ENCODE measurements at places on chromosomes 5 and 9.

DNA sequence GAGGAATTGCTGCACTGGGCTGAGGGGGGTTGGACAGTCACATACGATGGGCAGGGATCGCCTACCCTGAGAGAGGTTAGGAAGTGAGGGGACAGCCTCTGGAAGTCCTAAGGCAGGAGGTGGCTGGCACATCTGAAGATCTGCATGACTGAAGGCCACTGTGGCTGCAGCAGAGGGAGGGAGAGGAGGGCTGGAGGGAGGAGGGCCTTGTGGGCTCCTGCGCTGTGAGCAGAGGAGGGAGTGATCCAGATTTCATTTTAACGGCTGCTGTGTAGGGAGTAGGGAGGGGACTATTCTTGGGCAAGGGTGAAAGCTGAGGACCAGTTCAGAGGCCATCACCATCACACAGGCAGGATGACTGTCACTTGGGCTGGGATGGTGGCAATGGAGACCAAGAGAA is 7.1 kb downstream of the EIF4E1B start:
- no peak for DNase-seq

GRCh38 chr9:77183581-77183980 is 6.2 kb downstream of the VPS13A start:
- DNase-seq: no peak

- no peak for DNase-seq
Observed at GRCh38 chr5:163105456-163105855, 331.9 kb upstream of the CCNG1 start.

DNA sequence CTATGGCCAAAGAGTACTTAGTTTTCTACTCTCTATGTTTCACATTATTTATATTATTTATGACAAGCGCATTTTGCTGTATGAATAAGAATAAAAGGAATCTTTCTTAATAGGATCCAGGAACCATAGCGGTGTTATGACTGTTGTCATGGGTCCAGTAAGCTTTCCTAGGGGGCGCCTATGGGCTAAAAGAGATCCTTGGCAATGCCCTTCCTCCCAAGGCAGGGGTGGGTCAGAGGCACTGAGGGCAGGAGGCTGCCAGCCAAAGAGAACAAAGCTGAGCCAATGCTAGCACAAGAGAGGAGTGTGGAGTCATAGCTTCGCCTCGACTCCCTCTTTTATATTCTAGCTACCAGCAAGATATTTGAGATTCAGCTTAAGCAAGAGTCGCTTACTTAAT is 98.4 kb upstream of the GNAQ start:
- DNase-seq: no peak

DNA sequence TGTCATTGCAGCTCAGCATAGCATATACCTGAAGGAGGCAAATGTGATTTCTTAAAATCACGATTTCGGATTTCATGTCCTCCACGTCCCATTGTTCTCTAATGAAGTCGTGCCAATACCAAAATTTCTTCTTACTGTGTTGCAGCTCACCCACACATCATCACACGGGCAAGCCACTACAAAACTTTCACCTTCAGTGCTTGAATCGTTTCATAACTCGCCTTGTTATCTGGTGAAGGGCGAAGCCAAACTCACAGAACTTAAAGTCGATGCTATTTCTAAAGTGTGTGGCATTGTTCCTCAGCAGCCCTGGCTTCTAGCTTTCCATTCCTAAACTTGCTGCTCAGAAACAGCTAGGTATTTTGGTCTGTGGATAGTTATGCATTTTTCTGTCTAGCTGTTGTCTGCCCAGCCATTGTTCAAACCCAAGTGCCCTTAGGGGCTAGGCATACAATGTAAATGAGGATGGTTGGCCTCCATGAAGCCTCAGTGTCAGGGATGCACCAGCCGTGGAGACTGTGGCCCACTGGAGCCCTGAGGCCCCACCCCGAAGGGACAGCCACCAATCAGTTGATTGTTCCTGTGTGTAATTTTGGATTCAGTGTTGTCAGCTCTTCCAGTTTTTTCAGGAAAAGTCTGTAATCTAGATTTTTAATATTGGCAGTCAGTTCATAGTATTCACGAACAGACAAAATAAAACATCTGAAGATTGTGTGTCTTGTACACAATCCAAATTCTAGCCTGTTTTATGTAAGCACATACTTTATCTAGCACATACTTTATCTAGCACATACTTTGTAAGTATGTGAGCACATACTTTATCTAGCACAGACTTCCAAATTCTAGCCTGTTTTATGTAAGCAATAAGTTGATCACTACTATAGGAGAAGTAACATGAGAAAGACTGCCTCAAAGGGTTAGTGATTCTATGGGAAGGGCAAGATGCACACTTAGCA is 112.8 kb downstream of the DAPK1 start:
- DNase-seq: no peak

DNA sequence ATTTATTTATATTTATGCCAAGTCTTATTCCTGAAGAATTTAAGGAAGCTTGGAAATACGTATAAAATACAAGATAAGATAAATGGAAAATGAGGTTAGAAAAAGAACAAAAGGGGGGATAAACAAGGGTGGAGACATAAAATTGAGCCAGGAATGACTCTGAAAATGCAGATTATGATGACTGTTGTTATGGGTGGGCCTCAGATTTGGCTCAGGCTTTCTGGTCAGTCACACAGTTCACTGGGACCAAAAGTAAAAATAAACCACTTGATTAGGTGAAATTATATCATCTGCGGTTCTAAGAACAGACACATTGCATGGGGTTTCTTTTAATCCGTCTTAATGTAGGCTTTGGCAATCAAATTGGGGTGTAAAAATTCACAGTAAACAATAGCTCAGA is 51.0 kb downstream of the OR1J1 start:
- no peak for DNase-seq

GRCh38 chr9:112615584-112616266 is 102.2 kb downstream of the INIP start:
- DNase-seq: no peak

- DNase-seq: no peak
Observed at GRCh38 chr5:133399247-133399891, 213.0 kb downstream of the FSTL4 start.

DNA sequence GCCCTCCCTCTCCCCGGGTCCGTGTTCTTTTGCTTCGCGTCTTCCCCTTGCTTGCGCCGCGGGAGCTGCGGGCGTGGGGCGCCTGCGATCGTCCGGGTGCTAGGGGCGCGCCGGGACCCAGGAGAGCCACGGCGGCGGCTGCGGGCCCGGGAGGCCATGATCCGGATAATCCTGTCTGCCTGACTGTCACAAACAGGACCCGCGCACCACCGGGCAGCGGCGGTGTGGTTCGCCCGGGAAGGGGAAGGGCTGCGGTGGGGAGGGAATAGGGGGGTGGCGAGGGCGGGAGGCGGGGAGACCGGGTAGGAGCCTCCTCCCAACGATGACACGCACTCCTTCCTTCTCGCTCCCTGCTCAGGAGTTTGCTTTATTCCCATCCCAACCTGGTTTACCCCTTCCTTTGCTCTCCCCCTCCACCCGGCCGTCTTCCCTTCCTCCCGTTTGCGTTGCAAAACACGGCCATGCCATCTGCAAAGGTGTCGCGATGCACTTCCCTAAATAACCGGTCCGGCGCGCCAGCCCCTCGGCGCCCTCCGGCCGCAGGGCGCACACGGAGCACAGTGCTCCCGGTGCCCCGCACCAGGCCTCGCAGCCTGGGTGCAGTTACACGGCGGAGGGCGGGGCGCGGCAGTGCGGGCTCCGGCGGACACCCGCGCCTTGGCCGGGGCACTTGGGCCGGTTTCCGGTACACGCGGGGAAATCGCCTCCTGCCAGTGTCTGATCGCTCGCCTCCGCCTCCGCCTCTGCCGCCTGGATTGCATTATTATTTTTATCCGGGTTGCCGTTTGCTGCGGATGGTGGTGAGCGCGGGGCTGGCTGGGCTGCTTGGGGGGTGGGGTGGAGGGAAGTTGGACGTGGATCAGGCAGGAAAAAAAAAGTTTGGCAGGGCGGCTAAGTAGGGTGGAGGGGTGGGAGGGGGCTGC is 1.5 kb downstream of the SMARCA2 start:
- peak; percentile 59 for DNase-seq

- DNase-seq: no peak
Observed at GRCh38 chr5:109161914-109162683, 247.7 kb downstream of the PJA2 start.

GRCh38 chr5:140340605-140341121 is 5.7 kb downstream of the HBEGF start:
- no peak for DNase-seq

GRCh38 chr9:37382982-37383357 is 39.5 kb upstream of the GRHPR start:
- no peak for DNase-seq

DNA sequence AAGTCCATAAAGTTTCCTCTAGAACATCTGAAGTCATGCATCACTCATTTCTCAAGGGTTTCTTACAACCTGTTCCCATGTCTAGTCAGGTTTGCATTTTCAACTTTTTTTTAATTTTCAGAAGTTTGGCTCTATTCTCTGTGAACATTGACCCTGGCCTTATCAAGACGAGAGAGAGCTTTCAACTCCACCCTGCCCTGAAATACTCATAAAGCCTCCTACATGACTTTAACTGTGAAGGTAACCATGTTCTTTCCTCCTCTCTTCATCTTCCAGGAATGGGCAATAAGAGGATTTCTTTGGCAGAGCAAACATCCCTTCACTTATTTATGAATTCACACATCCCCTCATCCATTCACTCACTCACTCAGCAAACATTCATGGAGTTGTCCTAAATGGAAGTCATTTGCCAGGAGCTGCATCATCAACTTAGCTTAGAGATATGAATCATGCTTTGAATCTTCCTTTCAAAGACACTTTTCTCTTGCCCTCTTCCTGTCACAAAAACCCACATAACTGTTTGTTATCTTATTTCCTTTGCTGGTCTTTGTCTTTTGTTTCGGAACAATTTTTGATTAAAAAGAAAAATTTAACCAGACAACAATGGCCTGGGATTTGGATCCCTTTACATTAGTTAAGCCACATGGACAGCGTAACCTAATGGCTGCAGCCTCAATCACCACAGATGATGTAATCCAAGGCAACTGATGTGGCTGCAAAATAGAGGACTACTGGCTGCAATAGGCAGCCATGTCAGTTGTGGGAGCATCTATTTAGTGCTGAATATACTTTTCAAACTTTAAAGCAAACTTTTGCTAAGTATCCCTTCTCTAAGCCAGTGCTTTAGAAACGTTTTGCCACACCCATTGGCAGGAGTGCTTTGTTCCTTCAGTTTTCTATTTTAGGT is 43.0 kb upstream of the GNAQ start:
- peak; percentile 0 for DNase-seq

- no peak for DNase-seq
Observed at GRCh38 chr5:169697511-169697890, 60.4 kb downstream of the DOCK2 start.

DNA sequence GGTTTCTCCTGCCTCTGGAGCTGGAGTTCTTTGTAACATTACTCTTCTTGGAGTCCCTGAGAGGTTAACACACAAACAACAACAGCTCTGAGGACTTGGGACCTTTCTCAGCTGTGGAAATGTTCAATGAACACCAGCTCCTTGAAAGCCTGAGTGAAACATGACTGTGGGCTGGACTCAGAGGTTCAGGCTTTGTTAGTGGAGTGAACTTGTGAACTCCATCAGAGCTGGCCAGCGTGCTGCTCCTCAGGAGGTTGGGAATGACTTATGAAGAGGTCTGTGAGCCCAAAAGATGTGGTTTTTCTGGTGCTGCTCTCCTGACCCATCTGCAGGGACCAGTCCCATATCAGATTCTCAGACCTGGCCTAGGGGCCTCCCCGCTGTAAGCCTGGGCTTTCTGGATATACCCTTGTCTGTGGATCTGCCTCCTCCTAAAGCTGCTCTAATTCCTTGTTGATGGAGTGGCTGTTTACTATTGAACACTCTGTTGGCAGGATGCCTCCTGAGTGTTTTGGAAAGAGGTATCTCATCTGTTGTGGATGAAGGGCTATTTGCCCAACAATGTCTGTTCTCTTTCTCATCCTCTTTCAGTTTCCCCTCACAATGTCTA is 170.0 kb upstream of the GDNF start:
- DNase-seq: no peak

DNA sequence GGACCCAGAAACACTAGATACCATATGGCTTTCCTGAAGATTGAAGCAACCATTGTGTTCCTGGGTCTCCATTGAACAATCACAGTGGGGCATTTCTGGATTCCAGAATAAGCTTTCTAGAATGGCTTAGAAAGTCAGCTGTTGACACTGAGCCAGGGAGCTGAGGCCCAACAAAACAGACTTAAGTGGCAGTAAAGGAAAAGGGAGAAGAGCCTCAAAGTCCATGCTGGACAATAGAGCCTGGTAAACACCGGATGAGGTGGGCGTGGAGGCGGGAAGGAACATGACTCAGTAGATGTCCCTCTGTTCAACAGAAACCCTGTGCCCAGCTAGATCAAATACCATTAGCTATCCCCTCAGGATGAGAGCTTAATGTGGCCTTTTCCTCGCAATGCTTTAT is 14.8 kb downstream of the SPARC start:
- DNase-seq: no peak

DNA sequence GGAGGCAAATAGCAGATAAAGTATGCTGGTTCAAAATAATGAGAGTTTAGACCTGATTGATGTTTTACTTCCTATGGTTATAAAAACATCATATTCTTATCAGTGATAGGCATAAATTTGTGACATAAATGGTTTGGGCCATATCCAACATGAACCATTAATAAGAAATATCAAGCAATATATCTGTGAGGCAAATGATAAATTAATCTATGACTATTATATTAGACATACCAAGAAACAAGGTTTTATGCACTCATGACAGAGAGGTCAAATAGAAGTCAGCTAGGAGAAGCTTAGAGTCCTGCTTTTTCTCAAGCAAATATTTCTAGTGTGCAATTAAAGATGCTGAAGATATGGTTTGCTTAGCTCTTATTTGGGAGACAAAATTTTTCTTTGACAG is 10.4 kb downstream of the SMIM3 start:
- no peak for DNase-seq

GRCh38 chr9:106450549-106450948 is 412.4 kb upstream of the ZNF462 start:
- DNase-seq: no peak

- no peak for DNase-seq
Observed at GRCh38 chr9:125999504-125999881, 252.3 kb downstream of the PBX3 start.

GRCh38 chr5:38422622-38423021 is 133.8 kb downstream of the LIFR start:
- no peak for DNase-seq

- no peak for DNase-seq
Observed at GRCh38 chr9:127386249-127386648, 10.7 kb upstream of the SLC2A8 start.

GRCh38 chr9:118273048-118273447 is 568.8 kb downstream of the TLR4 start:
- no peak for DNase-seq

DNA sequence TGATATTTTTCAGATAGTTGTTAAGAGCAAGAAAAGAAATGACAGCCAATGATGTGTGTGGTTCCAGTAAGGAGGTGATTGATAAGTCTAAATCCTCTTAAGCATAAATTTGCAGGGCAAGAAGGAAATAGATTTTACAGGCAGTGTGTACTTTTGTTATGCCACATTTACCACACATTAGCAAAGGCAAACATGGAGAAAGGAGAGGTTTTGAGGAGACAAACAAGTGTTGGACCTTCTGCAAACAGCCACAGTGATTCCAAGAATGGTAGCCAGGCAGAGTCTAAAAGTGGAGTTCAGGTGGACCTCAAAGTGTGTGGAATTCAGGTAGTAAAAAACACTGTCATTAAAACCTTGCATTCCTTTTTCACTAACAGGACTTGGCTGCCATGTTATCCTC is 295.9 kb upstream of the ITGA1 start:
- DNase-seq: no peak

- no peak for DNase-seq
Observed at GRCh38 chr5:10760096-10760920, 726 bp downstream of the DAP start.

- no peak for DNase-seq
Observed at GRCh38 chr5:38783011-38783561, 62.7 kb upstream of the OSMR start.

Data from stimulated activated CD4-positive, alpha-beta T cell treated with anti-CD3 and anti-CD28 coated beads, Interleukin-4, amount 100 ng/mL, for 4 hours (primary cell).